SIG-M5 (cell line): ENCODE measurements at places on chromosomes 1 and 21.

- DNase-seq, result no peak
Observed at GRCh38 chr1:14440166-14440565, 158.3 kb upstream of the KAZN start.

DNA sequence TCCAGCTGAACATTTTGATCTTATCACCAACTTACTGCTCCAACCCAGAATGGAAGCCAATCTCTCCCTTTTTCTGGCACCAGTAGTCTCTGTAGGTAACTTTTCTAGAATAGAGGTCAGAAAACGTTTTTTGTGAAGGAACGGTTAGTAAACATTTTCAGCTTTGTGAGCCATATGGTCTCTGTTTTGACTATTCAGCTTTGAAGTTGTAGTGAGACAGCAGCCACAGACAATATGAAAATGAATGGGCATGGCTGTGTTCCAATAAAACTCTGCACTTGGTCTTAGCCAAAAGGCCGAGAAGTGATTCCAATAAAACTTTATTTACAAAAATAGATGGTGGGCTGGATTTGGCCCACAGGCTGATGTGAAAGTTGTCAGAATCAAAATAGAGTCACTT is 28.9 kb downstream of the MAP10 start:
- no peak for DNase-seq

DNA sequence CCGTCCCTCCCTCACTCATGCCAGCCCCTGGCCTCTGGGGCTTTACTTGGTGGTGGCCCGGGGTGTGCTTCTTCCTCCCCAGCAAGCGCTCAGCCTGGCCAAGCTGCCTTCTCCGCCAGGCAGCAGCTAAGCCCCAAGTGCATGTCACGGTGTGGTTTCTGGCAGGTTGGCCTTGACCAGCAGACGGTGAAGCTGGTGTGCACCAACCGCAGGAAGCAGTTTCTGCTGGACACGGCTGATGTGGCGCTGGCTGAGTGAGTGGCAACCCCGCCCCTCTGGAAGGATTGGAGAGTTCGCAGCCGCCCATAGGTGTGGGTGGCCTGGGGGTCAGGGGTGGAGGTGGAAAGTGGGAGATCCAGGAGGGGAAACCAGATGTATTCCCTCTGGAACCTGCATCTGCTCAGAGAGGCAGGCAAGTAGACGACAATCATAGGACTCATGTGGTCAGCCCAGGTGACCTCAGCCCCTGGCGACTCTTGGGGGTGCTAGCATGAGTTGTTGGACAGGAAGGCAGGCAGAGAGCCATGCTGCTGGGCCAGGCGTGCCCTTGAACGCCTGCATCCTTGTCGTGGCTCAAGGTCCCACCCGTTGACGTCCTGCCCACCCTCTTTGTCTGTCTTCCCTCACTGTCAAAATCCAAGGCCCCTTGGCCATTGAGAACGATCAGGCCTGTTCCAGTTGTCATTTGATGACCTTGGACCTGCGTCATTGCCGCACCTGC is 7.0 kb upstream of the SLC25A34 start:
- no peak for DNase-seq

DNA sequence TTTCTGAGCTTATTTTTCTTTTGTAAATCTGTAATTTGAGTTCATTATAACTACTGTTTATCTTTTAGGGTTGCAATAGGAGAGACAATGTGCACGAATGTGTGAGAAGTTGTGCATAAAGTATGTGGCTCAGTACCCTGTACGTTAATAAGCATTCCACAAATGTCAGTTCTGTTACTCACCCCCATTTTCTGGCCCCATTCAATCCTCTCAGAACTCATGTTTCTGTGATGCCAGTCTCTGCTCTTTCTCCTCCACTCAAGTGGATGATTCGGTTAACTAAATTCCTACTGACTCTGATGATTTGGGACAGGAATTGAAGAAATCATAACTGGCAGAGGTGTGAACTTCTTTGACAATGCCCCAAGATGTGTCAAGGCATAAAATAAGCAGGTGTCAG is 10.2 kb upstream of the DMRTB1 start:
- no peak for DNase-seq

GRCh38 chr1:189960769-189961168 is 516.9 kb downstream of the BRINP3 start:
- no peak for DNase-seq

DNA sequence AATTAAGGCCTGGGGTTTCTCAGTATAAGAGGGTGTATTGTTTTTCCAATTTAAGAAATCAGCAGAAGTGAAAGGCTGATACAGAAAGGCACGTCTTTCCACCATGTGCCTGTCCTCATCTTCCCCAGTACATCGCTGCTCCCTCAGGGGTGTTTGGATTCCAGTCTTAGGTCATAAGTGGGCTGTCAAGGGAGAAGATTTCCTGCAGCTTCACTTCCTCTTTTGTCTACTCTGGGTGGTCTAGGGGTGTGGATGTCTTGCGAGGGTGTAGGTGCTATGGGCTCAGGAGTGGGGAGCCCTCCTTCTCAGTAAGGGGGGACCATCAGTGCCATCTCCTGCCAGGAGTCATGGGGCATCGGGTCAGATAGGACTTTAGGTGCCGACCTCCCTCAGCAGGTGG is 999.8 kb upstream of the NCAM2 start:
- no peak for DNase-seq

- DNase-seq, result no peak
Observed at GRCh38 chr1:17319561-17320350, 11.8 kb downstream of the PADI4 start.

DNA sequence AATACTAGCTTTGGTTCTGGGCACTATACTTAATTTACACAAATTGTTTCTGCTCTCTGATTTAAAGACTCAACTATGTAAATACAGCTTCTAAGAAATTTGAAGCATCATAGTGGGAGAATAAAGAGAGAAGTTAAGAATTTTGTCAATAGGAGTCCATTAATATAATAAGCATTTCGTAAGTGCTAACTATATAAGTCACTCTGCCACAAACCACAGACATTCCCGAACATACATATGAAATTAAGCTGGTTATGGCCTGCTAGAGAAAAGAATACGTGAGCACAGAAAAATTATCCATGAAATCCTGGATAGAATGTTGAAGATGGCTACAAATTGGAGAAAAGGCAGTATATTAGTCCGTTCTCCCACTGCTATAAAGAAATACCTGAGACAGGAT is 526.2 kb downstream of the MRPL39 start:
- no peak for DNase-seq

- DNase-seq, result no peak
Observed at GRCh38 chr1:119108988-119109387, 31.5 kb downstream of the WARS2 start.

GRCh38 chr1:206705726-206706297 is 21.1 kb downstream of the MAPKAPK2 start:
- DNase-seq, result no peak

- DNase-seq, result no peak
Observed at GRCh38 chr1:119006406-119007279, 18.5 kb upstream of the TBX15 start.
